ENCODE measurements at places on chromosomes 13 and 19.
A peak's percentile ranks its signal among the peaks of the same experiment; 100 is the strongest.

- no peak for DNase-seq
Observed at GRCh38 chr19:14066134-14066533, 4.3 kb upstream of the PALM3 start.

DNA sequence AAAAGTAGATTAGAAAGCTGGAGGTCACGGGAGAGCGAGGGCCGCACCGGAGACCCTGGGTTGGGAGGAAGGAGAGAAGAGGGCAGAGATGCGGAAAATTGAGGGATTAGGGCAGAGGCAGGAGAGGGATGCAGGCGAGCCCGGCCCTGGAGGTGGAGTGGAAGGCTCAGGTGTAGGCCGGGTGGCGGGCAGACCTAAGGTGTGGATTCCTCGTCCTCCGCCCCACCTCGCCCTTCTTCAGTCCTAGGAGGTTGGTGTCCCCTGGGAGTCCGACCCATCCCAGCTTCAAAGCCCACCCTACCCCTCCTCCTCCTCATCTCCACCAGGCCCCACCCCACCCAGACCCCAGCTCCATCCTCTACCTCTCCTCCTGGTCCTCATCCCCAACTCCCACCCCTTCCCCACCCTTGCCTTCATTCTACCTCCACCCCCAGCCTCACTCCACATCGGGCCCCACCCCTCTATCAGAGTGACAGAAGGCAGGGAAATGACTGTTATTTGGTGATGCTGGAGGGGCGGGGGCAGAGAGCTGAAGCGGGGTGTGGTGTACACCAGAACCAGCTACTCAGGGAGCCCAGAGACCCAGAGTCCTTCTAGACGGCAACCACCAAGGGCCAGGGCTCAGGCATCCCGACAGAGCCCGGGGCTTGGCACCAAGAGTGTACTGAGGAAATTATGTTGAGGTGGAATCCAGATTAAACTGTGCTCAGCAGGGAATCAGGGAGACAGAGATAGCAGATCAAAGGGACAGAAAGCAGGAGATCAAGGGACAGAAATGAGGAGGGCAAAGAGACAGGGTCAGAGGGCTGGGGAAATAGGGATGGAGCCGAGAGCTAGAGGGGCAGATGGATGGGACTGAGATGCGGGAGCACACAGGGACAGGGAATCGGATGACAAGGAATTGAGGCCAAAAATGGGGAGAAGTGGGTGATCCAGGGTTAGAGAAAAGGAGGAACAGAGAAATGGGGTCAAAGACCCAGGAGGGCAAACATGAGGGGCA lies 6.4 kb downstream of the ERFL start:
- peak; percentile 46 for DNase-seq

GRCh38 chr19:7395360-7396066 lies 46.8 kb downstream of the ARHGEF18 start:
- no peak for DNase-seq

DNA sequence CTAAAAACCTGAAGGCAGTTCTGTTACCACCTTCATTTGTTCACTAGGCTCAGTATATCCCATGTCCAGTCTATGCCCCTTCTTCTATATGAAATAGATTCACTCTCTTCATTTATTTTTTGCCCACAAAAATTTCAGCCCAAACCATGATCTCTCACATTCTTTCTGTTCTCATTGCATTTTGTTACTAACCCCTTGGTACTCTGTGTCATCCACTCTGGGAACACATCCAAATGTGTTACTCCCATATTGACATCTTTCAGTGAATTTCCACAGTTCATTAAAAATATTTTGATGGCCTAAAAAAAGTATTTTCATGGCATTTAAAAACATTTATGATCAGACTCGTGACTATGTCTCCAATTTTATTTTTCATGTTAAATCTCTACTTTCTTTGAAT lies 378.9 kb downstream of the SLITRK1 start:
- DNase-seq = no peak
